Right kidney (tissue), 9 donors: ENCODE measurements at places on chromosomes 3 and 15.

- DNase-seq: no peak
Measured at GRCh38 chr3:141240286-141240685, 8.7 kb downstream of the PXYLP1 start.

- DNase-seq: no peak
Measured at GRCh38 chr3:111238885-111239284, 167.3 kb downstream of the NECTIN3 start.

DNA sequence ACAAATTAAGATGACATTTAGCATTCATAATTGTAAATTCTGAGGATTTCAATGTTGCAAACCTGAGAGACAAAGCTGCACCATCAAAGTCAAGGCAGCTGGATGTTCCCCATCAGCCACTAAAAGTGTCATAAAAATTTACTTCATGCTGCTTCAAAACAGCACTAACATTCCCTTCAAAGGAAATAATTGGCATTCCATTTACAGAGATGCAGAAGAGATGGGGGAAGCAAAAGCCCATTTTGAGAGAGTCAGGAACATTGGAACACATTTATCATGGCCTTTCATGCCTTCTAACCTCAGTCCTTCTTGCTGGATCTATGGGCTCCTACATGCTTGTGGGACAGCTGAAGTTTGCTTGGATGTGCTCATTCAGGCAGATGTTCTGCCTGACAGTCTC is 6.4 kb upstream of the TMEM158 start:
- no peak for DNase-seq

- no peak for DNase-seq
Measured at GRCh38 chr3:186021673-186022362, 84.0 kb upstream of the TRA2B start.

- DNase-seq: no peak
Measured at GRCh38 chr3:12895391-12896062, 54.2 kb upstream of the RPL32 start.

GRCh38 chr15:57861034-57861638 is 154.6 kb downstream of the POLR2M start:
- peak; percentile 16 for DNase-seq

DNA sequence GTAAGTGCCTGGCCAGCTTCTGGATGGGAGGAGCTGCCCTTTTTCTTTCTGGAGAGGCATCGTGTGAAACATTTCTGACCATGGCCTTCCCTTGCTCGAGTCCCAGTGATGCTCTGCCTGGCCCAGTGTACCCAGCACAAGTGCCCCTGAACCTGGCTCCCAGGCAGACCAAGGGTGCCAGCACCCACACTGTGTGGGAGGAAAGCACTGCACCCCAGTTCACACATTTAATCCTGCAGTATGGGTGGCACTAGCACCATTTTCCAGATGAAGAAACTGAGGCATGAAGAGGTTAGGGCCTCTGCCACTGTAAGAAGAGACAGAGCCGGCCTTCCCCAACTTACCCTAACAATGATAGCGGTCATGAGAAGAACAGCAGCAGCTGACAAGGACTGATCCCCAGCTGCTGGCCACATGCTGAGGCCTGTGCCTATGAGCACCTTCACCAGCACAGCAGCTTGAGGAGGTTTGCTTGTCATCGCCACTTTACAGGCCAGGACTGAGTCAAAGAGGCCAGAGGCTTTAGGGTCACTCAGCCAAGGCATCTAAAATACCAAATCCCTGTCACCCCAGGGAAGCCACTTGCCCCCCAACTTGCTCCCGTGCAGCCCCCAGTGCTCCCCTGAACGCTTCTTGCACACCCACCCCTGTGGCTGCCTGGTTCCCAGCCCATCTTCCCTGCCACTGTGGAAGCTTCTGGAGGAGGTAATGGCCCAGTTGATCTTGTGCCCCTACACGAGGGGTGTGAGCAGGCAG is 15.0 kb downstream of the PRR23E start:
- DNase-seq: no peak

DNA sequence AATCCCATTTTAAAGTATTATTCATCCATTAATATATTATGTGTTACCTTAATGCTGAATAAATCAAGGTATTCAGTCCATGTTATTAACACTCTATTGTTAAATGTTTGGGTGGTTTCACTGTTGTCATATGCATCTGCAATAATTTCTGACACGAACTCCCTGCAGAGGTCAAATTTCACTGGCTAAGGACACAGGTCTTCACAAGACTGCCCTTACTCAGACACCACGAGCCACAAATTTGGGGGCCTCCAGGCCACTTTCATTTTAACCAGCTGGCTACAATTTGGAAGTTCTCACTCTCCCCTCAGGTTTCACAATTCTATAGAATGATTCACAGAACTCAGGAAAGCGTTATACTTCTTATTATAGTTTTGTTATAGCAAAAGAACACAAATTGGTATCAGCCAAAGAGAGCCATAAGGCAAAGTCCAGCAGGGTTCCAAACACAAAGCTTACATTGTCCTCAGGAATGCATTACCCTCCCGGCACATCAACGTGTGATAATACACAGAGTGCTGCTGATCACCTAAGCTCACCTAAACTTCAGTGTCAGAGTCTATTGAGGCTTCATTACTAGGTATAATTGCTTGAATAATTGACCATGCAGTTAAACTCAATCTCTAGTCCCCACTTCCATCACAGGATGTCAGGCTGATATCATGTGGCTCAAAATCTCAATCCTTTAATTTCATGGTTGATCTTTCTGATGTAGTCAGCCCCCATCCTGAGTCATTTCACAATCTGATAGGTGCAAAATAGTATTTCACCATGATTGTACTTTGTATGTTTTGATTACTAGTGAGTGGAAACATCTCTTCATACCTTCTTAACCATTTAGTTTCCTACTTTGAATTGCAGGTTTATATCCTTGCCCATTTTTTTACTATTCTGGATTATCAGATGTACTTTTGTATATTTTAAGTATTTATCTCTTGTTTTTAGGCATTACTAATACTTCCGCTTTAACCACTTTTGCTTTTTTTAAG is 441.4 kb upstream of the AGTR1 start:
- no peak for DNase-seq

GRCh38 chr3:106305882-106306435 is 437.1 kb upstream of the CBLB start:
- no peak for DNase-seq

GRCh38 chr3:18489939-18490338 is 64.8 kb upstream of the SATB1 start:
- DNase-seq: no peak

GRCh38 chr3:11479221-11479620 is 164.5 kb downstream of the VGLL4 start:
- no peak for DNase-seq

- no peak for DNase-seq
Measured at GRCh38 chr15:60126200-60126599, 122.1 kb downstream of the FOXB1 start.

DNA sequence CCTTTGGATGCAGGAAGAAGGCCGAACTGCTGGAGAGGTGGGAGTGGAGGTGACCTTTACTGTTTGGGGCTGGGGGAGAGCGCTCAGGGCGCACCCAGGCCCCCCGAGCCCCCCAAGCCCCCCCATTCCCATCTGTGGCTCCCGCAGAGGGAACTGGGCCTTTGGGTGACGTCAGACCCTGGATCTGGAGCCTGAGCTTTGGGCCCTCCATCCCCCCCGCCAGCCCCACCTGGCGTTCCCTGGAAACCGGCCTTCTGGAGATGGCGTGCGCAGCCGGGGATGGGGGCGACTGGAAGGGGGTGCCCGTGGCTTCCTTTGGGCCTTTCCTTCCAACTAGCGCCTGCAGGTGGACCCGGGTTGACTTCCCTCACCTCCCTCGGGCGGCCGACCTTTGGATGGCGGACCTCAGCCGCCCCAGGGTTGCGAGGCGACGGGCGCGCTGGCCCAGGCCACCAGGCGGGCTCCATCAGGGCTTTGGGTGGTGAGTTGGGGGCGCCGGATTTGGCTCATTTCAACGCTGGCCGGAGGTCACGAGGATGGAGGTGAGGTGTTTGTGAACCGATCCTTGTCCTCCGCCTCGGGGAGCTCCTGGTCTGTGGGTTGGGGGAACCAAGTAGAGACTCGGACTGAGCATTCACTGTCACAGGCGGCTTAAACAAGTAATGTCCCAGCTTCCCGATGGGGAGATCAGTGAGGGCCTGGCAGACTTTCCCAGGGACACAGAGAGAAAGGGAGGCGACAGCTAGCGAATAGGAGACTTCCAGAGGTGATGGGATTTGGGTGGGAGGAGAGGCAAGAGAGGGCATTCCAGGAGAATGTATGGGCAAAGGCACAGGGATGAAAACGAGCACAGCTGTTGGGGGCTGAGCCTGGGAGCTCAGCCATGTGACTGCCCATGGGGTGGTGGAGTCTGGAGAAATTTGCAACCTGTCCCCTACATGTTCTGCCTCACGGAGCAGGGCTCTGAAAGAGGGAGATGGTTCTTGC is 709 bp downstream of the SCAMP5 start:
- peak; percentile 59 for DNase-seq

- DNase-seq: no peak
Measured at GRCh38 chr15:95825671-95826411, 504.7 kb upstream of the NR2F2 start.

- no peak for DNase-seq
Measured at GRCh38 chr3:138404121-138404520, 30.3 kb upstream of the ESYT3 start.

GRCh38 chr3:190716211-190716610 is 146.3 kb downstream of the GMNC start:
- DNase-seq: no peak

- DNase-seq: no peak
Measured at GRCh38 chr3:79063624-79064023, 704.2 kb downstream of the ROBO1 start.
